NCI-H1417 (cell line): ENCODE measurements at places on chromosomes 4 and X.

- no peak for DNase-seq
Measured at GRCh38 chrX:130623518-130623917, 221.7 kb downstream of the RBMX2 start.

DNA sequence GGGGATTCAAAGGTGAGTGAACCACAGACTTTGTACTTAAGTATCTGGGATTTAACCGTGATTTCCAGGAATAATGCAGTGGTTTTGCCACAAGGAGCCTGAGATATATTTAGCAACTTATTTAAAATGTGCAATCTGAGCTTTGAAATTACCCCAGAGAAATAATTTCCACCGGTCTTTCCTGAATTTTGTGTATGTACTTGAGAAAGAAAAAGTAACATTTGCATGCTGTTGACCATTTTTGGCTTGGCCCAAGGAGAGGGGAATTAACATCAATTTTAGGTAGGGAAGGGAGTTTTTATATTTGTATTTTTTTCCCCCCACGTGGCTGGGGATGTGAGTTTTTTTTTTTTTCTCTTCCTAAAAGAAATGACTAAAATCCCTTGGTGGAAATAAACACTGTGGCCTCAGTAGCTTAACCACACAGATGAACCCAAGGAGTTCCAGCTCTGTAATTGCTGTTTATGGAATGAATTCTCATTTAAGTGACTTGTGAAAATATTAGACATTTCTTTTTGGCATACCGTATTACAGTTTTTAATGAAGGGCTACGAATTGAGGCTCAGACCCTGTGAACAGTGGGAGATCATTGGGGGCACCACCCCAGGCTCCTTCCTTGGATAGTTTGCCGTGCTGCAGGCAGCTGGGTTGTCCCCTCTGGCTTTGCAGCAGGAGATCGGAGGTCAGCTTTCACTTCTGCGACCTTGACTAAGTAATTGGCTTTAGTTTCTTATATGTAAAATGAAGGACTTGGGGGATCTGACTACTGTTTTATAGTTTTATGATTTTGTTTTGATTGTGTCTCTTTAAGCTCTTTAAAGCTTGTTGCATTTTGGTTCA is 116.1 kb downstream of the ARHGAP10 start:
- no peak for DNase-seq

- no peak for DNase-seq
Measured at GRCh38 chrX:39817754-39818470, 279.8 kb downstream of the BCOR start.

GRCh38 chr4:26201120-26201519 is 119.7 kb upstream of the RBPJ start:
- no peak for DNase-seq

GRCh38 chrX:11293113-11293512 is at the start of gene AMELX:
Gene AMELX, plus strand, starts transcription at chrX:11293413. Its CDS starts 1,376 bp downstream, at chrX:11294789.
- no peak for DNase-seq

DNA sequence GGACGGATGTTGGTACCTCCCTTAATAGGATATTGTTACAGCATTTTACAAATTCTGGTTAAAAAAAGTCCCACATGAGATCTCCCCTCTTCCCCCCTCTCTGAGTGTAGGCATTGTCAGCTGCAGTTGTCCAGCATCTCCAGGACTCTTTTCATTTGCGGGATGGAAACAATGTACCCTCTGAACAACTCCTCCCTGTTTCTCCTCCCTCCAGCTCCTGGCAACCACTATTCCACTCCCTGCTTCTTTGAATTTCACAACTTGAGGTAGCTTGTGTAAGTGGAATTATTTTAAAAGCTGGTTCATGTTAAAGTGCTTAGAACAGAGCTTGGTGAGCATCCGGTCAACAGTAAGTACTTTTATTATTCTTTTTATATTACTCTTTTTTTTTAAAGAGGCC is 69.8 kb downstream of the TBL1X start:
- DNase-seq, result peak; percentile 27

- no peak for DNase-seq
Measured at GRCh38 chrX:22203186-22203585, 69.5 kb upstream of the CBLL2 start.

DNA sequence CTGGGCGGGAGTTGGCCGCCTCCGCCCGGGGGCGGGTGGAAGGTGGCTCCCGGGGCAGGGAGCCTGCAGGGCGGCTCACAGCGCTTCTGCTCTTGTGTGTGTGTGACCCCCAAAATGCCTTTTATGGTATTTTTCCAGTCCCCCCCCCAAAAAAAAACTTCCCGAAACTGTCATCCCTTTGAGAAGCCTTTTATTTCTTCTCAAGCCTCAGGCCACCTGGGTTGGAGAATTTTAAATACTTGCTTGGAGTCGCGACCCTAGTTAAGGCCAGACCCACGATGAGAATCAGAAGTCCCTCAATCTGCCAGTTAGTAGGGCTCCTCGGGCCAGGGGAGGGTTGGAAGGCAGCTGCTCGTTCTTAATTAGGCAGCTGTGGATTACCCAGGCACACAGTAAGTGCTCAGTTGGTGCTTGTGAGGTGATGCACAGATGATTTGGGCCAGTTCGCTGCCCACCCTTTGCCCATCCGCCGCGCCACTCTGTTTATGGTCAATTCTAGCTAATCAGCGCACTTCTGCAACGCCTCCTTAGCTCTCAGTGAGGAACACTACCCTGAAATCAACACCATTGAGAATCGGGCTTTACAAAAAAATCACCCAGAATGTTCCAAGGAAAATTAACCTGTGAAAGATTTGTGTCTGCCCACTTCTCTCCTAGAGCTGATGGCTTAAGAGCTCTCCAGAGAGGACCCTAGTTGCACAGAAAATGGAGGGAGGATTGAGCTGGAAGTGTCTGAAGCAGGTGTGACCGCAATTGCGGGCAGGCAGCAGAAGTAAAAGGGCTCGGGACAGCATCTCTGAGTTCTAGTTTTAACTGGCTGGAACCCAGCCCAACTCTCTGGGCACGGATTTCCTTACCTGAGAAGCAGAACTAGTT is 648 bp upstream of the SCD5 start:
- peak; percentile 56 for DNase-seq

- no peak for DNase-seq
Measured at GRCh38 chrX:150926791-150927190, 28.3 kb upstream of the CD99L2 start.
